Mammary epithelial cell (primary cell): ENCODE measurements at places on chromosomes 2 and 18.

DNA sequence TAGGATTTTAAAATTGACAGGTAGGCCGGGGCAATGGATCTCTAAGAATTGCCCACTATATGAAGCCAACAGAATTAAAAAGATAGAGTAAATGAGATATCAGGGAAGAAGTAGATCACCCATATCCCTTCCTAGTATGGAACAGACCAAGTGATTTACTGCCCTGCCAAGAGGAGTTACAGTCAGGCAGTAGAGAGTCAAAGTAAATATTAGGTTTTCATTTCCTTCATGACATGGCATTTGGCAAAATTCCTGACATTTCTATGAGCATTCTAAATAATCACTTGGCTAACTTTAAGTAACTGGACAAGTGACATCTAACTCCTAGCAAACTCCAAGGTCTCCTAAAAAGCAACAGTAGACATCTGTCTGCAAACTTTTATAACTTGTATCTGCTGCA is 33.5 kb downstream of the GALNT5 start:
- no peak for DNase-seq

GRCh38 chr2:206213514-206213845 is 53.8 kb downstream of the EEF1B2 start:
- DNase-seq: no peak

DNA sequence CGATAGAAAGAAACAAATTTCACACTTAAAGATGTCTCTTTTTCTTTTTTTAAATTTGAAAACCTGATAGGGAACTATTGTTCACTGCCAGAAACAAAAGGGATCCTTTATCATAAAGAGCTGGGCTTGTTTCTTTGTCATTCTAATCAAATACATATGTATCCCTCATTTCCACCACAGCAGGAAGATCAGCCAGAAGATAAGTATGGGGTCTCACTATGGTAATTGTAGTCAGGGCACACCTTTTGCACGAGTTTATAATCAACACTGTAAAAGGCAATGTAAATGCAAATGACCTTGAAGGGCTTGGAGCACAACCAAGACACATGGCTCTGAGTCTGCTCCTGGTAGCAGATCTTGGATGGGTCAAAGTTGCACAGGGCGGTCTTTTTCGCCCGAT is 109.5 kb downstream of the NXPH2 start:
- DNase-seq: no peak

- DNase-seq: no peak
These were observed 4.4 kb downstream of the TBR1 start for GRCh38 chr2:161420406-161421074.

DNA sequence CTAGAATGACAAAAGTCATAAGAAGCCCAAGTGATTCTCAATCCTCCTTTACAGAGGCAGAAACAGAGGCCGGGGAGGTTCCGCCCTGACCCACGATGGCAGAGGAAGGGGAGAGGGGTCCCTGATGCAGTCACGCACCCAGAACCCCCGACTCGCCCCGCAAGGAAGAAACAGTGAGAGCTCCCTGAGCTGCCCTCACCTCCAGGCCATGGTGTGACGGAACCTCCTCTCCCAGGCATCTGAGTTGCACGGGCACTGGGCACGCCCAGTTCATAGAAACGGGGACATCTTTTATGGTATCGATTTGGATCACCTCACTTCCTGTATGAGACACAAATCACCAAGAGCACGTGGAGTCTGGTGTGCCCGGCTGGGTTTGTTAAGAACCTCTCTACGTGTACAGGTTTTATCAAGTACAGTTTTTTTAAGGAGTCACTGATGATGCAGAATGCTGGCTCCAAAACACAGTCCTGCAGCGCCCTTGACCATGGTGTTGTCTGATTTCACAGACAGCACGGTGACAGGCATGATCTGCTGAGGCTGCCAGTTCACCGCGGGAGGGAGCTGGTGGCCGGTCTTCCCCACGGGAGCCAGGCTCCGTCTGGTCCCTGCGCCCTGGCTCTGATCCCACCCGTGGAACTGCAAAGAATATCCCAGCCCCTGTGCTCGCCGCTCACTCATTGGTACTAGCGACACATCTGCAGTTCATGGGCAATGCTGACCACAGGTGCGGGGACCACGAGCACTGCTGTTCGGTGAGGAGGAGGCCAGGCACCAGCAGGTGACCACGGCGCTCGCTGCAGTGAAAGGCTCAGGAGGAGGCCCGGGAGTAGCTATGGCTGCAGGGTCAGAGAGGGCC is 35.6 kb downstream of the PXDN start:
- peak; percentile 72 for DNase-seq

- no peak for DNase-seq
These were observed 57.6 kb downstream of the CRIM1 start for GRCh38 chr2:36413218-36413617.

DNA sequence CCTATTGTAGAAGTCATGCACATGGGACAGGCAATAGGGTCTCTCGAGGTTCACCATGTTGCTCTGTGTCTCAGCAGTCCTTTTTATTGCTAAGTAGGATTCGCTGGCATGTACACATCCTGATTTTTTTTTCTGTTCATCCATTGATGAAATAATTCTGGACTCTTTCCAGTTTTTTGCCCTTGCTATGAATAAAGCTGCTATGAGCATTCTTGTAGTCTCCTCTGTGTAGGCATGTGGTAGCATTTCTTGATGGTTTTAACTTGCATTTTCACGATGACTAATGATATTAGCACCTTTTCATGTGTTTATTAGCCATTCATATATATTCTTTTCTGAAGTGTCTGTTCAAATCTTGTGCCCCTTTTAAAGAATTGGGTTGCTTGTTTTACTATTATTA is 65.8 kb upstream of the EDAR start:
- peak; percentile 79 for DNase-seq

- no peak for DNase-seq
These were observed 19.0 kb downstream of the HS6ST1 start for GRCh38 chr2:128299628-128300027.

- no peak for DNase-seq
These were observed 295.6 kb downstream of the ZNF385B start for GRCh38 chr2:179565807-179566206.

DNA sequence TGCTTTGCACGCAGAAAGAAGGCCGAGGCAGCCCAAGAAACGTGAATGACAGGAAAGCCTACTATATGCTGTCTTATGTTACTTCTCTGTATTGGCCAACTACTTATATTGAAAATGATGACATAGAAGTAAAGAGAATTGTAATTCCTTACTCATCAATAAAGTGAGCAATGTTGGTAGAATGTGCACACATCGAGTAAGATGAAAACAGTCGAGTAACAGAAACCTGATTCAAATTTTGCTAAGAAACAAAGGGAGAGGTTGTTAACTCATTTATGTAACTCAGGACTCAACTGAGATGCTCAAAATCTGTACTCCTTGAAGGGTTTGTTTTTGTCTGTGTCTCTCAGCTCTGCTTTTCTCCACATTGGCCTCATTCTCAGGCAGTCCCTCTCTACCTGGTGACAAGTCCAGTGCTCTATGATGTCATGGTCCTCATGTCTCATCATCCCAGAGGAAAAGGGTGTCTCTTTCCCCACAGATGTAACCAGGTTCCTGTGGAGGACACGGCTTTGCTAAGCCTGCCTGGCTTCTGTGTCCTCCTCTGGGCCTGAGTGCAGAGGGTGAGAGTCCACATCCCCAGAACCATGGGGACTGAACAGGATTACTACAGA is 30.3 kb upstream of the CCDC93 start:
- DNase-seq: no peak

DNA sequence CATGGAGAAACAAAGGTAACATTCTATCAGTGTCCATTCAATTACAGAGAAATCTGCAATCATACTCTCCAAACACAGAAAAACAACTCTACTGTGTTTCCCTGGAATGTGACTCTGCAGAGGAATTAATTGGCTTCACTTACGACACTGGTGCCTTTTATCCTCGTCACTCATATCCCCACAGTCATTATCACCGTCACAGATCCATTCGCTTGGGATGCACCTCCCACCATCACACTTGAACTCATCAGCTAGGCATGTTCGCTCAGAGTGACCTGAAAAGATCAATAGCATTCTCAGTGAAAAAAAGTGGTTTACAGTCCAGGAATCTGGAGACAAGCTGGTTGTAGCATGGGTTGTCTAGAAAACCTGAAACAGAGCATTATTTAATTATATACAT is 124.3 kb downstream of the DHRS9 start:
- no peak for DNase-seq

GRCh38 chr2:238904716-238905115 is 56.8 kb downstream of the TWIST2 start:
- no peak for DNase-seq

- no peak for DNase-seq
These were observed 40.2 kb upstream of the STAT4 start for GRCh38 chr2:191190861-191191552.

DNA sequence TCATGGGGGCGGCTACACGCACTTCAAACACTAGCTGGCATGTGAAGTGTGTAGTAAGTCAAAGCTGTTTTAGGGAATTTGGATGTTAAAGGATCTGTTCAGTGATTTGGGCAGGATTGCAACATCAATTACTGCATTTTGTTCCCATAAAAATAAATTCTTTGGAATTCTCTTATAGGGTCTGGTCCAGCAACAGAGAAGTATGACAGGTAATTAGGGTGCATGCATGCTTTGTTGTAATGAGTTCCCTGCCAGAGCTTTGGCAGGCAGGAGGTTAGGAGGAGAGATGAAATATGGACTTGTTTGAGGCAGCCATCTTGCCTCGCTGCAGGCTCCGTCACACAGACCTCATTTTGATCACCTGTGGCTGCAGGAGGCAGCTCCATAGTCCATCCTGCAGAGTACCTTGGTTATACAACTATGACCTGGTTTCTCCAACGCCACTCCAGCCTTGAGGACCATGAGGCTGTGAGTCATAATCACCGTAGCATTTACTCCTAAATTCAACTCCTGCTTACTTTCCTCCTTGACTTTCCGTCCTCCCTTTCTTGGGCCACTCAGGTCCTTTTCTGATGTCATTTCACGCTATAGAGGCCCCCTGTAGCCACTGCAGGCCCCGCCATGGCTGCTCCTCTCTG is 26.5 kb upstream of the EML4 start:
- no peak for DNase-seq

DNA sequence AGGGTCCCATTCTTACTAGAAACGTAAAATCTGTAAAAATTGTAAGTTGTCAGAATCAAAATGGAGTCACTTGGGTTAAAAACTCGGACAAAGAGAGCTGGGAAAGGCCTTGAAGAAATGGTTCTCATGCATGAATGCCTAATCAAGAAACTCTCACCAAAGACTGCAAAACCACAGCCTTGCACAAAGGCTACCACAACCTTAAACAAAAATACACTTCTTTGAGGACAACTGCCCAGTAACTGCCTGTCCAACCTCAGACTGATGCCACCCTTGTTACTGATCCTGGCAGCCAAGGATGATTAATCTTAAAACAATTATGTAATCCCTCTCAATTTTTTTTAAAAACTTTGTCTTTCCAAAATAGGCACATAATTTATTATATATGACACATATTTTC is 299.3 kb downstream of the CCDC85A start:
- no peak for DNase-seq

DNA sequence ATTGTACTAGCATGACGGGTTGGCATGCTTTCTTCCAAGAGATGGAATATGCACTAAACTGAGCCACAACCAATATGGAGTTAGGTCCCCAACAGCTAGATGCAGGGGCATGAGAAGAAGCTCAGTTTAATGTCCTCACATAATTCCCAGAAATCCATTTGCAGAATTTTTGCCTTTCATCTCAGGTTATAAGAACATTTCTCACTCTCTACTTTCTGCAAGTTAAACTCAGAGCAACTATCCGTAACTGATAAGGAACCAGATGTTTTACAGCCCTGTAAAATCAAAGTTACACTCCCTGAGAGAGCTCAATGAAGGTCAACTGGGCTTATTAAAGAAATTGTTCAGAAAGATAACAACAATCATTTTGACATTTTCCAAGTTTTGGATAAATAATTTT is 30.7 kb downstream of the COPS8 start:
- no peak for DNase-seq

DNA sequence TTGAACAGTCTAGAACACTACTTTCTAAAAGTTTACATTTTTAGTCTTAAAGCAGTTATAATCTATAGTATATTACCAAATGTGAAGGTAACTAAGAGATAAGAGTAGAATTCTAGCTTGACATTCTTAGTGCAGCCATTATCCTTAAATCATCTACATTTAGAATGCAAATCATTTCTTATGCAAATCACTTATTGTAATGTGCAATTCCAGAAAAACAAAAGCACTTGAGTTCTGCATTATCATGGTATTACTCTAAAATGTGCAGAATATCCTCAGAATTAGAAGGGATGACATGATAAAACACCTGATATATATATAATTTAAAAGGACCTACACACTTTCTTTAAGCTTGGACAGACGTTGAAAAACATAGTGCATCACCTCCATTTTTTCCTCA is 712 bp upstream of the LRRTM4 start:
- no peak for DNase-seq

DNA sequence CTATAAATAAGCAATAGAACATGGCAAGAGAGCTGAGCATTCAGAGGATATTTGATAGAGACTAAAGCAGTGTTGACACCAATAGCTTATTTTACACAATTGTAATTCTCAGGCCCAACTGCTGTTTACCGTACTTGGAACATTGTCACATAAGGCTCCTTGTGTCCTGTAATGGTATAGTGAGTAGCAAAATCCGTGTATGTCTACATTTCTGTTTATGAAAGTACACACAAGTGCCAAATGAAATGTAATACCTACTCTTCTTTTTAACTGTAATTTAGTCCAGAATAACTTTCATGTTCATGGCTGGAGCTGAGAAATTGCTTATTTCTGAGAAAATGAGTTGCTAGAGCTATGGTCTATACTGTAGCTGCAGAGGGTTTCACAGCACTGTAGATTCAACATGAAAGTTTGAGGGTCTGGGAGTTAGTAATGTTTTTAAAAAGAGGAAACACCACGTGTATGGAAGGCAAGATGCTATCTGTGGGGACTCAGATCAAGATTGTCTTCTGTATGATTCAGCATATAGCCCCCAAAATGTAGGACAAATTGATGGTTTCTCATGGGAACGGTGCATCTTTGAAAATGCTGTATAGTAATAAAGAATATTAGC is 110.2 kb upstream of the NOSTRIN start:
- no peak for DNase-seq

GRCh38 chr2:111176867-111177266 is 56.2 kb downstream of the BCL2L11 start:
- no peak for DNase-seq

- DNase-seq: no peak
These were observed 71.4 kb upstream of the LYPD6B start for GRCh38 chr2:148967056-148967455.

DNA sequence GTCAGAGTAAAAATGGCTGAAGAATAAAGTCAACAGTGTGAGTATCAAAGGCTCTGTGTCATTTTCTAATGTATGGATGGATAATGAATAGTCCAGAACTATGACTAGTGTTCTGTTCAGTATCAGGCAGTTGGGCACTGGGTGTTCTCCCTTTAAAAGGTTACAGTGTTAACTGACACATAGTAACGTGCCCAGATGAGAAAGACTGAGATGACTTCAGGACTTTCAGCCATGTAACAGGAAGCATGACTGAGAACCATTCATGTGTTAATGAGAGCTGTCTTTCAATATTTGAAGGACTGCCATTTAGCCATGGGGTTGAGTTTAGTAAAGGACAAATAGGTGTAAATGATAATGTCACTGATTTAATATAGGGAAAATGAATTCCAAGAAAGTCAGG is 187.1 kb downstream of the GULP1 start:
- peak; percentile 65 for DNase-seq
